CD4-positive, alpha-beta T cell treated with Interferon alpha-2 for 1 hour (primary cell): ENCODE measurements at places on chromosomes 13 and 19.

DNA sequence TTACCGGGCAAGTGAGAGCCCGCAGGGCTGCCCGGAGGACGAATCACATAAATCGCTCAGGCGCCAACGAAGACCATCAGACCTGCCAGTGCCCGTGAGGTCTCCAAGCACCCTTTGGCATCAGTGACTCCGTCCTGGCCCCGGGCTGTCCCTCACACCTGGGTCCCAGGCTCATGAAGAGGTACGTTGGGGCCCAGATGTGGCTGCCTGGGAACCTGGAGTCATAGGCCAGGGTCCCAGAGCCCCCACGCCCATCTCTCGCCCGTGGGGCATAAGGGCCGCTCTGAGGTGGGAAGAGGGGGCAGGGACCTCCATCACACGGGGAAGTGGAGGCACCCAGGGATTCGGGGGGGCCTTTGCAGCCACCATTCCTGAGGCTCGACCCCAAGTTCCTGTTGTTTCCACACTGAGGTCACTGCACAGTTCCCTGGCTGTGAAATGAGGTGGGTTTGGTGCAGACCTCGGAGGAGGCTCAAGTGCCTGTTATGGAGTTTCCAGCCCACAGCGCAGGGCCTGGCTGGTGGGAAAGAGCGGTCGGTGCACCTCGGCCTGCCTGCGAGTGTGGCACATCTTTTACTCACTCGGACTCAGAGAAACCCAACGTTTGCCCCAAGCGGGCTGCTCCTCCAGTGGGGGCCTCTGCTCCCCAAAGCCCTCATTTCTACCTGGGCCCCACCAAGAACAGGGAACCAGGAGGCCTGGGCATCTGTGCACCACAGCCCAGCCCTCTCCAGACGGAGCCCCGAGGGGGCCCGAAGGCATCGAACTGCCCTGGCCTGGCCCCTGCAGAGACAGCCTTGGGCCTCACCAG is 35.9 kb upstream of the C13orf46 start:
- DNase-seq: no peak

- DNase-seq: peak; percentile 9
These were observed at the start of gene GSX1 for GRCh38 chr13:27792393-27793218. TSS of gene GSX1 (plus strand) at chr13:27792483. CDS start at chr13:27792691, 208 bp downstream.

GRCh38 chr19:14073925-14074838 is 1.6 kb downstream of the MISP3 start:
- DNase-seq: peak; percentile 18

GRCh38 chr13:99657848-99658260 is 156.6 kb downstream of the TM9SF2 start:
- DNase-seq: peak; percentile 38
